ENCODE measurements at places on chromosomes 2 and 18. TPM values are rescaled to one million over a fixed set of nuclear protein-coding genes. Genes with fewer than 3 reads are reported as not detected.

CYBRD1 gene
- 2.3 TPM for total RNA-seq

IL1F10 gene
- total RNA-seq = not detected

GKN2 gene
- total RNA-seq = not detected

MYO3B gene
- 7.1 TPM for total RNA-seq

NOTO gene
- not detected for total RNA-seq

RNU2-63P gene
- total RNA-seq = not detected

IL36B gene
- not detected for total RNA-seq

MOCOS gene
- total RNA-seq = 25.7 TPM

GPATCH11 gene
- 5.8 TPM for total RNA-seq

MRPS5 gene
- total RNA-seq = 71.5 TPM

RBKS gene
- total RNA-seq = 2.3 TPM

PIEZO2 gene
- total RNA-seq = 0.91 TPM

GCG gene
- not detected for total RNA-seq

SNORC gene
- 4.3 TPM for total RNA-seq

AGBL5 gene
- 25.2 TPM for total RNA-seq

DPP10 gene
- total RNA-seq = not detected

TRPM8 gene
- total RNA-seq = 1.1 TPM

All from Calu3 (cell line).